Renal pelvis (tissue), 12 donors: ENCODE measurements at places on chromosomes 7 and 10. TPM values are rescaled to one million over a fixed set of nuclear protein-coding genes. Genes with fewer than 3 reads are reported as not detected.

GRCh38 chr10:30125496-30125895 lies 66.1 kb upstream of the JCAD start:
- no peak for DNase-seq

DNA sequence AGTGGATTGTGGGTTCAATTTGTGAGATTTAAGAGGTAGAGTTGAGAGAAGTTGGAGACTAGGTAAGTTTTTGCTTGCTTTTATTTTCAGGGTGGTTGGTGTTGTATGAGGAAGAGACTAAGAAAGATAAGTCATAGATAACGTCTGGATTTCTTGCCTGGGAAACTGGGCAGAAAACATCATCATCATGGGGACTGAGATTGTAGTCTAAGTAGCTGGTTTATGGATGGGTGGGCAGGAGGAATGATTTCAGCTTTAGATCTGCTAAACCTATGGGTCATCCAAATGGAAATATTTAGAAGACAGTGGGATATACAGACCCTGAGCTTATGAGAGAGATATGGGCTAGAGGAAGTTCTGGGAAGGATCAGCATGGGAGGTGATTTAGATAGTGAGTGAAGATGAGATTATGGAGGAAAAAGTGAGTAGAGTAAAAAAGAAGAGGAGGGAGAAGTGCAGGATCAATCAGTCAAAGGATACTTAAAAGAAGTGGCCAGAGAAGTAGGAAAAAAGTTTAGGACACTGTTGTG lies 169.8 kb downstream of the WNT2 start:
- no peak for DNase-seq

The SCIN gene
- 79.1 TPM for polyA plus RNA-seq

DNA sequence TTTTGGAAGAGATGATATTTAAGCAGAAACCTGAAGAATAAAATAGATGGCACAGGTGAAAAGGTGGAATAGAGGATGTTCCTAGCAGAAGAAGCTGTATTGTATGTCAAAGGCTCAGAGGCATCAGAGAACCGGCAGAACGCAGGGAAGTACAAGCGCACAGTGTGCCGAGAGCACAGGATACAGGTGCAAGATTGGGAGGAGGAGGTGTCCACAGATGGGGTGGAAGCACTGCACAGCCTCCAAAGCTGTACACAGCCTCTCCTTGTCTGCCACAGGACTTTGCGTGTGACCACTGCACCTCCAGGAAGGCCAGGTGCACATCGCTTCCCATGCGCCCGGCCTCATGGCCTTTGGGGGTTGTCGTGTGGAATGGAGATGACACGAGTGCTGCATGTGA lies 23.3 kb upstream of the SEC61G start:
- no peak for DNase-seq
